A375 (cell line): ENCODE measurements at places on chromosomes 2 and 18. TPM values are rescaled to one million over a fixed set of nuclear protein-coding genes. Genes with fewer than 3 reads are reported as not detected.

The AGXT gene
- total RNA-seq = not detected in 2 replicates

The RNASEH1 gene
- total RNA-seq = 55.5 and 63.5 TPM in 2 replicates

The UGT1A1 gene
- not detected in 2 replicates for total RNA-seq

The CTNNA2 gene
- total RNA-seq = not detected in 2 replicates

The ALLC gene
- 0.41 TPM in 1 of 2 replicates, not detected in the other for total RNA-seq

The RASGRP3 gene
- 0.45 and 3.2 TPM in 2 replicates for total RNA-seq

The C2orf66 gene
- 0.15 TPM in 1 of 2 replicates, not detected in the other for total RNA-seq

The CXXC1 gene
- total RNA-seq = 34.0 and 36.1 TPM in 2 replicates

The CNDP1 gene
- not detected in 2 replicates for total RNA-seq

The TLX2 gene
- 1.8 and 2.8 TPM in 2 replicates for total RNA-seq

The TUBB6 gene
- total RNA-seq = 410 and 452 TPM in 2 replicates

The CENPA gene
- total RNA-seq = 21.2 and 27.1 TPM in 2 replicates

The PTPRN gene
- total RNA-seq = 2.8 and 3.5 TPM in 2 replicates

The LDLRAD4 gene
- under 0.01 and 1.6 TPM in 2 replicates for total RNA-seq

The SLC20A1 gene
- total RNA-seq = 209 and 237 TPM in 2 replicates

The STARD6 gene
- 0.29 TPM in 1 of 2 replicates, not detected in the other for total RNA-seq

The RBKS gene
- 1.2 TPM in 2 replicates for total RNA-seq

The ALPI gene
- total RNA-seq = not detected in 2 replicates

The EPAS1 gene
- total RNA-seq = 3.8 and 5.5 TPM in 2 replicates

The GALNT14 gene
- 27.8 and 28.3 TPM in 2 replicates for total RNA-seq

The CCDC74B gene
- total RNA-seq = 16.5 and 21.1 TPM in 2 replicates

The TEX44 gene
- not detected in 2 replicates for total RNA-seq

The RAB27B gene
- total RNA-seq = 1.5 and 4.4 TPM in 2 replicates

The ANKRD30BL gene
- total RNA-seq = not detected in 2 replicates

The KCNG2 gene
- total RNA-seq = not detected in 2 replicates

The ARHGAP15 gene
- total RNA-seq = 0.21 TPM in 1 of 2 replicates, not detected in the other

The TEKT4 gene
- 0.08 TPM in 1 of 2 replicates, not detected in the other for total RNA-seq

The M1AP gene
- total RNA-seq = 0.24 TPM in 1 of 2 replicates, not detected in the other

The TCF23 gene
- total RNA-seq = not detected in 2 replicates

The CFC1 gene
- not detected in 2 replicates for total RNA-seq

The NR4A2 gene
- total RNA-seq = 7.3 and 7.6 TPM in 2 replicates

The ABCG5 gene
- total RNA-seq = not detected in 2 replicates

The AFF3 gene
- 2.0 and 2.5 TPM in 2 replicates for total RNA-seq

The PFN4 gene
- 1.4 and 3.4 TPM in 2 replicates for total RNA-seq

The ARHGEF4 gene
- total RNA-seq = 8.9 and 9.7 TPM in 2 replicates

The LCT gene
- 0.04 and 0.08 TPM in 2 replicates for total RNA-seq

The POMC gene
- total RNA-seq = not detected in 2 replicates

The MAB21L4 gene
- total RNA-seq = not detected in 2 replicates

The IL18RAP gene
- total RNA-seq = not detected in 2 replicates

The NYAP2 gene
- not detected in 2 replicates for total RNA-seq
